ENCODE measurements at places on chromosomes 12 and 14. TPM values are rescaled to one million over a fixed set of nuclear protein-coding genes. Genes with fewer than 3 reads are reported as not detected.
A peak's percentile ranks its signal among the peaks of the same experiment; 100 is the strongest.

- DNase-seq, result no peak
Observed at GRCh38 chr14:50530794-50531365, 1.5 kb downstream of the MAP4K5 start.

PTGES3 gene
- 184 TPM for total RNA-seq

GRCh38 chr14:63890553-63890952 is 37.7 kb downstream of the SYNE2 start:
- no peak for DNase-seq

DNA sequence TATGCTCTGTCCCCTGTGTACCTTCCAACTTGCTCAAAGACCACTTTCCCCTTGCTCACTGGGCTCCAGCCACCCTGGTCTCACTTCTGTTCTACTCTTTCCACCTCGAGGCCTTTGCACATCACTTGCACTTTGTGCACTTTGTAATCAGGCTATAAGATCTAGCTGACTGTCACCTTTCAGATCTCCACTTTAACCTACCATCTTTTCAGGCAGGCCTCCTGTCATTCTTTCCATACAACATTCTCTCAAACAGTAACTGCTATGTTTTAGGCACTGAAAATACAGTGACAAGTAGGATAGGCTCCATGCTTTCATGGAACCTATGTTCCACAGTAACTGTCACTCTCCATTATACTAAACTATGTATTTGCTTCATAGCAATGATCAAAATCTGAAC is 14.0 kb downstream of the CPM start:
- no peak for DNase-seq

DNA sequence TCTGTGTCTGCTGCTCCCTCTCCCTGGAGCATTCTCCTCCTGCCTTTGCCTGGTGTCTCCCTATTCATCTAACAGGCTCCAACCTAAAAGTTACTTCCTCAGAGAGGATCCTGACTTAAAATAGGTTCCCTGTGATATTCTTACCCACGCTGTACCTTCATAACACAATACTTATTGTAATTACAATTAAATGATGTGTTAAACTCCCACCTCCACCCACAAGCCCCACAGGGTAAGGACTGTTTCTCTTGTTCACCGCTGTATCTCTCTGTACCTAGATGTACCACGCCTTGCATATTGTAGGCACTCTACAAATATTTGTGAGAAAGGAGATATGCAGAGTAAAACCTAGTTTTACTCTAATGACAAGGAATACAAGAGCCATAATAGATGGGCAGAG is 5.0 kb downstream of the HEBP1 start:
- DNase-seq, result no peak

- DNase-seq, result no peak
Observed at GRCh38 chr14:81351205-81351604, 48.9 kb downstream of the STON2 start.

DNA sequence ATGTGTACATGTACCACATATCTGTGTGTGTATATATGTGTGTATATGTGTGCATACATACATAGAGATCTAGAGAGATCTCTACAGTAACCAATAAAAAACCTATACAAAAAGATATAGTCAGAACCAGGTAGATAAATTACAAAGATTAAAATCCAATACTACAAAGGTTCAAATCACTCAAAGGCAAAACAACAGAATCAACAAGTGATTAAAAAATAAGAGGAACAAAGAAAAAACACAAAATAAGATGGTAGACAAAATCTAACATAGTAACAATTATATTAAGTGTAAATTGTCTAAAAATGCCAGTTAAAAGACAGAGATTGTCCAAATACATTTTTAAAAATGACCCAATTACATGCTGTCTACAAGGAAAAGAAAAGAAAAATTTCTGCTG is 83.6 kb downstream of the R3HDM2 start:
- DNase-seq, result no peak

DNA sequence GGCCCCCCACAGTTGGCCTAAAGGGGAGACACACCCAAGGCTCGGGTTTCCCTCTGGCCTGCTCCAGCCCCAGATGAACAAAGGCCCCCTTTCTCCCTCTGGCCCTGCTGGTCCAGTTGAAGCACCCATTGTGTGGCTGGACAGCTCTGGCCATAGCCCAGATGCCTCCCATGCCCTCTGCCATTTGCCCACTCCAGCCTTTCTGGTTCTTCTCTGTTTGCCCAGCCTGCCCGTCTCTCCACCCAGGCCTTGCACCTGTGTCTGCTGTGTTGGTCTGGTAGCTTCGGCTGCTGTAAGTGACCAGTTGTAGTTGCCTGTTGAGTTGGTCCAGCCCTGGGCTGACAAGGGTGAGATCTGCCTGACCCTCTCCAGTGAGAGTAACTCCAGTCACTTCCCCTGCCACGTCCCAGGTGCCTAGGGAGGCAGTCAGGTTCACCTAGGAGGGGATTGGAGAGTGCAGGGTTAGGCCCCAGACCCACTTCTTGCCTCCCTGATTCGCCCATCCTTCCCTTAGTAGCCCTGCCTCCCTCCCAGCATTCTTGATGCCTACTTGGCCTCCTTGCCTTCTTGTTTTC is 3.0 kb downstream of the B4GALNT1 start:
- no peak for DNase-seq

NELL2 gene
- total RNA-seq, result 1.1 TPM

LIN7A gene
- total RNA-seq, result under 0.01 TPM

FAIM2 gene
- 0.98 TPM for total RNA-seq

ENDOU gene
- total RNA-seq, result not detected

WDR89 gene
- 11.6 TPM for total RNA-seq

DNA sequence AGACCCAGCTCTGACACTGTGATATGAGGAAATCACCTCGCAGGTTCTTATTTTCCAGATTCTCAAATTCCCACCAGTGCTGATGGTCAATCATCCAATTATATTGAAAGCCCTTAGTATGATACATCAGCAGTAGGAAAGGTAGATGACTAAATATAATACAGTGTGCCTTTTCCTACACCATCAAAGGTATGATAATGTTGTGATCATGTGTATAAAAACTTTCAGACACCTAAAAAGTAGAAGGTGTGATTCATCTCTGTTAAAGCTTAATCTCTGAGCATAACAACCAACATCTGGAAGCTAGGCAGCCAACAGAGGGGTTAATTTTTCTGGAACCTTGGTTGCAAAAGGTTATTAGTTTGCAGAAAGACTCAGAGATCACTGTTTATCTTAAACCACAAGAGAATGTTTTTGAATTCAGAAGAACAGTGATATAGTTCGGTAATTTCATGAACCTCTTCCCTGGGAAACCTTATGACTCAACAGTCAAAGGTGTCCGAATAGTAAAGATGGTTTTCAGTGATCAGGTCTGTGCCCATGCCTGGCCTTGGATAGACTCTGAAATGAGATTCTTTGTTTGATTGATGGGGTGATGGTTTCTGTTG is 122.5 kb downstream of the ETV6 start:
- DNase-seq, result no peak

DNA sequence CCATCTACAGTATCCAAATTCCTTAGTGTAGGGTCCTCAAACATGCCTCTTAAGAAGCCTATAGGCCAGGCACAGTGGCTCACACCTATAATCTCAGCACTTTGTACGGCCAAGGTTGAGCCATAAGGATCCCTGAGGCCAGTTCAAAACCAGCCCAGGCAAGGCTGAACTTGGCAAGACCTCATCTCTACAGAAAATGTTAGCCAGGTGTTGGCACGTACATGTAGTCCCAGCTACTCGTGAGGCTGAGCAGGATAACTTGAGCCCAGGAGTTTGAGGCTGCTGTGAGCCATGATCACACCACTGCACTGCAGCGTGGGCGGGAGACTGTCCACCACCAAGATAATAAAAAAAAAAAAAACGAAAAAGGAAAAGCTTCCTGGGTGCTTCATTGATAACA is 6.8 kb downstream of the CCDC59 start:
- no peak for DNase-seq

DNA sequence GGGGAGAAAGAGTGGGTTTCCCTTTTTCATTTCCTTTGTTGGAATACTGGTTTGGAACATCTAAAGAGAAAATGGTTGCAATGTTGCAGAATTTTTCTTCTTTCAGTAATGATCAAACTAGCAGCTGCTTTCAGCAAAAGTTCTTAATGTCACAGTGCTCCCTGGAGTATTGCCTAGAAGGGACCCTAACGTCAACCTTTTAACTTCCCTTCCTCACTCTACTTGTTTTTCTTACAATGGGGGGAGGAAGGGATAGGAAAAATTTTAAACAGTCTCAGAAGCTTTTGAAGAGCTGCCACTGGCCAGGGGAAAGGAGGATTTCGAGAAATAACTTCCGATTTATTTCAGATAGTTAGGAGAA is 521.8 kb downstream of the MED13L start:
- no peak for DNase-seq

GPR135 gene
- total RNA-seq, result 0.68 TPM

GRCh38 chr12:25186788-25187402 is 8.1 kb downstream of the DNAI7 start:
- DNase-seq, result peak; percentile 65

DNA sequence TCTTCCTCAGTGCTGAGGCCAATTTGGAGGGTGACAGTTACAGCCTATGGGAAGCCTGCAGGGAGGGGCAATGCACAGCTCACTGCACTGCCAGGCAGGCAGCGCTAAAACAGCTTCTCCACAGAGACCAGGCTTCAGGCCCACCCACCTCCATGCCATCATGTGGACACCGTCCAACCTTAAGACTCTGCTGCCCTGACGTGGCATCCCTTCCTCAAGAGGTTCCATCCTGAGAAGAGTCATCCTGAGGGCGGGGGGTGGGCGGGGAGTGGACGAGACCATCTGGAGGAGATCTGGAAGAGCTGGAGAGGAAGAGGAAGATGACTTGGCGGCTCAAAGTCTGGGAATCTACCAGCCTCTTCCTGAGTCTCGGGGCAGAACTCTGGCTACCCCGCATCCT is 8.4 kb upstream of the ACVRL1 start:
- DNase-seq, result peak; percentile 23

PRPH gene
- total RNA-seq, result not detected

KRT72 gene
- not detected for total RNA-seq

GRCh38 chr12:55250944-55251343 is 6.5 kb downstream of the OR6C74 start:
- DNase-seq, result no peak
